ENCODE measurements at places on chromosomes 6 and 20.
A peak's percentile ranks its signal among the peaks of the same experiment; 100 is the strongest.

DNA sequence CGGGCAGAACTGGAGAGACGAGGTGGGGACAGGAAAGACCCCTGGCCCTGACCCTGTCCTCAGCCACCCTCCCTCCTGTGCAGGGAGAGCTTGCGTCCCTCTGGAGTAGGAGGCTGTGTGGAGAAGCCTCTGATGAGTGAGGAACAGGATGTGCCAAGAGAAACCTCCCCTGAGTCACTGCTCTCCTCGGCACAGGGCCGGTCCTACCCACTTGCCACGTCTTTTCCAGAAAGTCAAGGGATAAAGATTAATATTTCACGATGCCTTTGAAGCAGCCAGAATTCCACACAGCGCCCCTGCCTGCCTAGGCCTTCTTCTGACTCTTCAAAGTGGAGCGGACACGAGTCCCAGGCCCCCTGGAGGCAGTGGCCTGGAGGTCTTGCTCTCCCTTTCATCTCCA, 34.9 kb upstream of the THBS2 start:
- no peaks in the 10 kb centered on the region for H3K36me3 ChIP-seq
- H3K4me1 ChIP-seq: peaks cover 41% of the 10 kb centered on the region
- H3K27ac ChIP-seq: peak overlapping the region; percentile 78

DNA sequence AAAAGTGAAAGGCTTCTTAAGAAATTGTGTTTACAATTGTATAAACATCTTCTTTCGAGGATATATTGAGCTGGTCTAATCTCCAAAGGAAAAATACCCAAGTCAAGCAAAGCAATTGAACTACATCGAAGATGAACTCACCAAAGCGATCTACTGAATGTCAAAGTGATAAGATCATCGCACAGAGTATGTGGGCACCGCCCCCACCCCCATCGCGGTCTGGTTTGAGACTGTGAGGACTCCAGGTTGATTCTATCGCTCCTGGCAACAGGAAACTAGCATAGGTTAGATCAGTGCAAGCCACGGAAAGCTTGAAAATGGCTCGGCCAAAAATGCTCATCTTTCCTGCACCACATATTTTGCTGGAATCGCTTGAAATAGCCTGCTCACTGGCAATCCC, 133.2 kb upstream of the RPS6KA2 start:
- H3K4me3 ChIP-seq: no peak overlapping the region
- peaks cover 13% of the 10 kb centered on the region for H3K4me1 ChIP-seq
- H3K27ac ChIP-seq: no peak overlapping the region
- DNase-seq: no peak
- H3K36me3 ChIP-seq: no peaks in the 10 kb centered on the region

DNA sequence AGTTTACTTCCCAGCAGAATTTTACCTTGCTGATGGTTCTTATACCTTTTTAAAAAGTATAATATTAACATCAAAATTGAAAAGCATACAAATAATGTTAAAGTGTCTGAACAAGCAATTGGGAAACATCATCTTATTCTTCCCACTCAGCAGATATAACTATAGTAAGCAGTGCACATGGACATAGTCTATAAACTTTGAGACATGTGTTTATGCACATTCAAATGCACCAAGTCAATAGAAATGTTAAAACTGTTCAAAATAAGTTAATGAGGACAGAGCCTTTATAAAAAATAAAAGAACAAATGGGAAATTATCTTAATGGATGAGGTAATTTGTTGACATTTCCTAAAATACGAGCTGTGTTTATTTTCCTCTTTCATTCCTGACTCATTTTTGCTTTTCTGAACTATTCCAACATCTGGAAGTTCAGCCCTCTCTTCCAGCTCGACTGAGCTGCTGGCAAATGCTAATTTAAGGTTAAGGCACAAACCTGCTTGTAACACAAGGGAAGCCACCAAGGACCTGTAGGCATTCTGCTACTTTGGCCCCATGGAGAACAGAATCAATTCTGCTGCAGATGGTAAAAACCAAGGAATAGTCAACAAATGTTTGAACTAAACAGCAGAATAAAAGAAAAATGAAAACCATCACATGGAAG, 110.3 kb upstream of the MAP3K4 start:
- peaks cover 4% of the 10 kb centered on the region for H3K4me1 ChIP-seq
- DNase-seq: no peak
- H3K27ac ChIP-seq: no peak overlapping the region
- no peak overlapping the region for H3K4me3 ChIP-seq

DNA sequence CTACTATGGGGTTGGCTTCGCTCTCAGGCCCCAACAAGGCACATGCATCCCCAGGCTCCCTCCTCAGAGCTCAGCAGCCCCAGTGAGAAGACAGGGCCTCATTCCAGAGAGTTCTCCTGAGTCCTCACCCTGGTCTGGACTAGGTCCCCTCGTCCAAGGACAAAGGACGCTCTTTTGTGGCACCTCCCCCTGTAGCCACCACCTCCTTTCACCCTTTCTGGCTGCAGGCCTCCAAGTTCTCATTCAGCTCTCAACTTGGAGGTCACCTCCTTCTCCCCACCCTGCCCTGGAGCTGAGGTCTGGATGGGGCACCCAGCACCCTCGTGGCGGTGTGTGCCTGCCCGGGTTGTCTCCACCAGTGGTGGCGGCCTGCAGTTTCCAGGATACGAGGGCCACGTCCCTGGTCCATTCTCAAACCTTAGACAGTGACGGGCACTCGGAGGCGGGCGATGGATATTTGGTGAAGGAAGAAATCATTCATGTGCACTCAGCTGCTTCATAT, 2.5 kb downstream of the UNC93A start:
- no peak overlapping the region for H3K4me3 ChIP-seq
- H3K27ac ChIP-seq: no peak overlapping the region
- H3K36me3 ChIP-seq: no peaks in the 10 kb centered on the region
- peaks cover 27% of the 10 kb centered on the region for H3K27me3 ChIP-seq
- DNase-seq: no peak

DNA sequence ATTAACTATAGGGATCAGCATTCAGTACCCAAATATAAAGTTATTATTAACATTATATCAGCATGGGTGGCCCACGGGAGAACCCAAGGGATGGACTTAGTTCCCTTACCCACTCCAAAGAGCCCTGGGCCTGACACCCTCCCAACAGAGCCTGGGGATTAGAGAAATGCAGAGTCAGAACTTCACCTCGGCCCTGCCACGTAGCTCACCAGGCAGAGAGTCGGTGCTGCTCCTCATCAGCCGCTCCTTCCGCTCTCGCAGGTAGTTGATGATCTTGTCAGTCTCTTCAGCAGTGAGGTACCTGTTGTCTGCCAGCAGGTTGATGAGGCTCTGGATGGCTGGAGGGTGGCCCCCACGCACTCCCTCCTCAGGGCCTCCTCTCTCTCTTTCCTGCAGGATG, 26.6 kb downstream of the NCOA5 start:
- peaks cover 80% of the 10 kb centered on the region for H3K36me3 ChIP-seq
- peaks cover under 1% of the 10 kb centered on the region for H3K27me3 ChIP-seq
- DNase-seq: no peak
- peaks cover 24% of the 10 kb centered on the region for H3K4me1 ChIP-seq

GRCh38 chr6:111706841-111707391, 101.2 kb upstream of the TRAF3IP2 start:
- DNase-seq: no peak
- no peak overlapping the region for H3K4me3 ChIP-seq
- H3K4me1 ChIP-seq: peaks cover 19% of the 10 kb centered on the region
- no peak overlapping the region for H3K27ac ChIP-seq
- peaks cover 21% of the 10 kb centered on the region for H3K36me3 ChIP-seq
- H3K27me3 ChIP-seq: no peaks in the 10 kb centered on the region

DNA sequence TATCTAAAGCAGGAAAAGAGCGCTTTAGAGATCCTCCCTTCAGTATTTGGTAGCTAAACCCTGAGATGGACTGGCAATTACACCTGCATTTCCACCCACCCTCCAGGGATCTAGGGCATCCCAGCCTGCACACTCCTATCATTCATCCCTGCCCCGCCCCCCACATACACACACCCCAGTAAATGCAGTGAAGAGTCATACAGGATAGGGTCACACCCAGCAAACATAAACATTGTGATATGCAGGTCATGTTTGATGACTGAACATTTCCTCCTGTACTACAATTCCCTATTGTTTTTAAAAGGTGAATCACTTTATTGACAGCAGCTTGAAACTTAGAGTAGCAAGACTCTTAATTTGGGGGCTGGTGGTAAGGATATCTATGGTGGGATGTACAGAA, 112.9 kb downstream of the FOXO3 start:
- no peak for DNase-seq
- H3K4me1 ChIP-seq: peaks cover 66% of the 10 kb centered on the region

DNA sequence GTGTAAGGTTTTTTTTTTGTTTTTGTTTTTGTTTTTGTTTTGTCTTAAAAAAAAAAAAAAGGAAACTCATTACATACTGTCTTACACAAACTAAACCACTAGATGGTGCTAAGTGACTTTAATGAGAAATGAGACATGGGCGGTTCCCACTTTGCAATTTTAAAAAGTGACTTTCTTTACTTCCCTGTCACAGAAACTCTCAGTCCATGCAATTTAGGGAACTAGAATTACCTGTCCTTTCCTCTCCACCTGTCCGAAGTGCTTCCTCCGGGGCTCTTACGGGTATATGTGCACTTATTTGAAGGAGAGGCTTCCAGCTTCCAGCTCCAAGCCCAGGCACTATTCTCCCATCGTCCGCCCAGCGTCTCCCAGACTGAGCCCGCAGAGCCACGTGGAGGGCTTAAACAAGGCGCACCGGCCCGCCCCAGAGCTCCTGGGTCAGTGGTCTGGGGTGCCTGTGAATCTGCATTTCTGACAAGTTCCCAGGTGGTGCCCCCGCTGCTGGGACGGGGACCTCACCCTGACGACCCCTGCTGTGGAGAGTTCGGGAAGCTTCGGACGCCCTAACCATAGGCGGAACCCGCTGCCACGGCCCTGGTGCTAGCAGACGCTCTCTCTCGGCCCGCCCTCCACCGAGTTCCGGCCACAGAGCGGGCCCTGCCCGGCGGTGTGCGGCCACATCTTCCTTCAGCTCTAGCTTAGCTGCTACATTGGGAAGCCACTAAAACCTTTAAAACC, 26.1 kb downstream of the BFSP1 start:
- no peaks in the 10 kb centered on the region for H3K27me3 ChIP-seq
- DNase-seq: peak; percentile 83
- H3K36me3 ChIP-seq: no peaks in the 10 kb centered on the region
- peaks cover 17% of the 10 kb centered on the region for H3K4me1 ChIP-seq
- H3K4me3 ChIP-seq: peak overlapping the region; percentile 53

GRCh38 chr6:88135578-88136114, 30.5 kb downstream of the CNR1 start:
- no peaks in the 10 kb centered on the region for H3K4me1 ChIP-seq
- no peak for DNase-seq

DNA sequence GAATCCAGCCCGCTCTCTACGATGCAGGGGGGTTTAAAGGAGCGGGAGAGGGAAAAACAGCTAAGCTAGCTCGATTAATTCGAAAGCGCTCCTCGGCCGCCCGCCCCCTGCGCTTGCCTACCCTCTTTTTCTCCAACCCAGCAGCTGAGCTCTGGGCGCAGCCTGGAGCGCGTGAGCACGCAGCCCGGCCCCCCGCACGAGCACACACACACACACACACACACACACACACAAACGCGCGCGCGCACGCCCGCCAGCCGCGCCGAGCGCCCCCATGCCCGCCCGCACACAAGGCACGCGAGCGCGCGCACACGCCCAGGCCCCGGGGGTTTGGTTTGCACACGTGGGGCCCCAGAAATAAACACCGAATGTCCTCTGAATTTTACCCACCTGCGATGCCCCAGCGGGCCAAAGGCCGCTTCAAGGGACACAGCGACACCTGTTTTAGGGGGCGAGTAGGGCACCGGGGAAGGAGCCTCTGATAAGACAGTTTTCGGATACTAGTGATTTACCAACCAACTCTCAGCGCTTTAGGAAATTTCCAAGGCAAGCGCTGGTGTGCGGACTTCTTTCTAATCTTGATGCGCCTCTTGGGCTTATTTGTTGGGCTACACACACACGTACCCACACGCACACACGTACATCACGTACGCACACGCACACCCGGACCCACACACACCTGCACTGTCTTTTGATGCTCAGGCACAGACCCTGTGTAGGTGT, 802 bp upstream of the NRN1 start:
- peaks cover 62% of the 10 kb centered on the region for H3K4me1 ChIP-seq
- DNase-seq: peak; percentile 68
- H3K4me3 ChIP-seq: peak overlapping the region; percentile 62
- H3K27me3 ChIP-seq: peaks cover 81% of the 10 kb centered on the region

- no peak overlapping the region for H3K4me3 ChIP-seq
- H3K27ac ChIP-seq: no peak overlapping the region
- DNase-seq: no peak
- no peaks in the 10 kb centered on the region for H3K4me1 ChIP-seq
- H3K27me3 ChIP-seq: no peaks in the 10 kb centered on the region
These were observed 178.6 kb downstream of the BACH2 start for GRCh38 chr6:90118069-90118468.

GRCh38 chr6:8642131-8642530, 206.8 kb upstream of the SLC35B3 start:
- H3K36me3 ChIP-seq: no peaks in the 10 kb centered on the region
- H3K4me3 ChIP-seq: no peak overlapping the region
- H3K27ac ChIP-seq: no peak overlapping the region
- H3K27me3 ChIP-seq: no peaks in the 10 kb centered on the region
- no peaks in the 10 kb centered on the region for H3K4me1 ChIP-seq

DNA sequence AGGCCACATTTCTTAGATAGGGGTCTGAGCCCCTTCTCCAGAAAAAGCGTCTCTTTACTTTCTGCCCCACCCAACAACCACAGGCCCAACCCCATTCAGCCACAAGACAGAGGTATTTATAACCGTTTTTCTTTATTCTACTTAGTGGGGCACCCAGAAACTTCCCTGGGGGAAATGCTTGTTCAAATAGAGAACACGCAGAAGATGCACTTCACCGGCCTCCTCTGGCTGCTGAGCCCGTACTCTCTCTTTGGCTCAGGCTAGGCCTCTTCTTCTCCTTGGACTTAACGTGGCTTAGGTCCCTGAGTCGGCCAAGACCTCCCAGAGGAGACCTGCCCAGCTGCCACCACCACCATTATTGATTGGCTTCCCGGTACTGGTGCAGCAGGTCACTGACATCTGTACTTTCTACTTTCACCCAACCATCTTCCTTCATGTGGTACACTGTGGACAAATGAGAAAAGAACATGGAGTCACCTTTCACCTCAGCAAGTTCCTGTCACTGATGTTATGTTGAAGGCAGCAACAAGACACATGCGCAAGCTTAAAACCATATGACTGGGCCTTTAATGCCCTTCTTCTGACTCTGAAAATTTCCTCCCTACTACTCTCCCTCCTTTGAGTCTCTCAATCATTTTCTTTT, 2.2 kb upstream of the TAP2 start:
- H3K36me3 ChIP-seq: peaks cover 21% of the 10 kb centered on the region
- H3K27ac ChIP-seq: no peak overlapping the region
- no peaks in the 10 kb centered on the region for H3K27me3 ChIP-seq
- no peak for DNase-seq
- H3K4me1 ChIP-seq: peaks cover 44% of the 10 kb centered on the region

- H3K27ac ChIP-seq: peak overlapping the region; percentile 4
- no peak for DNase-seq
- no peak overlapping the region for H3K4me3 ChIP-seq
- H3K36me3 ChIP-seq: no peaks in the 10 kb centered on the region
- peaks cover 19% of the 10 kb centered on the region for H3K4me1 ChIP-seq
These were observed 81.1 kb downstream of the PLCG1 start for GRCh38 chr20:41218466-41218865.
